ENCODE measurements at places on chromosomes 6 and 20.

GRCh38 chr6:2187826-2188225 is 57.6 kb downstream of the GMDS start:
- DNase-seq: no peak

- DNase-seq: no peak
Observed at GRCh38 chr6:155182103-155182502, 81.7 kb upstream of the CLDN20 start.

- no peak for DNase-seq
Observed at GRCh38 chr6:11667876-11668275, 110.7 kb downstream of the ADTRP start.

DNA sequence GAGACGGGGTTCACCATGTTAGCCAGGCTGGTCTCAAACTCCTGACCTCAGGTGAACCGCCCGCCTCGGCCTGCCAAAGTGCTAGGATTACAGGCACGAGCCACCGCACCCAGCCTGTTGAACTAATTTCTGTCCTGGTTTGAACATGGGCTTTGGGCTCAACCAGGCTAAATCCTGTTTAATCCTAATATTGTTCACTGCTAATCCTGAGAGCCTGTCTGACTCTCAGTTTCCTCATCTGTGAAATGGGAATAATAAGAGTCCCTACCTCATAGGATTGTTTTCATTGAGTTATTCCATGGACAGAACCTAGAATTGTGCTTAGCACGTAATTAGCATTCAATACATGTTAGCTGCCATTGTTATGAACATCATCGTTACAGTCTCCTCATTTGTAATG is 17.4 kb downstream of the TM9SF4 start:
- DNase-seq: no peak

DNA sequence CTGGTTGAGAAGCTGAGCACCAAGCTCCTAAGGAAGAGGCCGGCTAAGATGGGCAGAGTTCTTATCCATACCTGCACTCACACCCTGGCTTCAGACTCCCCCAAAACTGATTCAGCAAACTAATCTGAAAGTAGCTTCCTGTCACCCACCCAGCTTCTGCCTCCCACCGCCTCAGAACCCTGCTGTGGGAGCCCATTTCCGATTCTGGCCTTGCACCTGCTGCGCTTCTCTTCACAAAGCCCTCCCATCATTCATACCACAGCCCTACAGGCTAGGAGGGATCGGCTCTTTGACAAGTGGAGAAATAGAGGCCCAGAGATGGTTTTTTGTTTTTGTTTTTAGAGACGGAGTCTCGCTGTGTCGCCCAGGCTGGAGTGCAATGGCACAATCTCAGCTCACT is 28.7 kb downstream of the HM13 start:
- DNase-seq: no peak

- no peak for DNase-seq
Observed at GRCh38 chr20:3398681-3399252, 8.7 kb downstream of the DNAAF9 start.

GRCh38 chr6:137698636-137699030 is 168.4 kb upstream of the TNFAIP3 start:
- DNase-seq: no peak

GRCh38 chr6:26025047-26025893 is 62.0 kb upstream of the HFE start:
- DNase-seq: no peak

GRCh38 chr6:43899830-43900229 is 129.8 kb downstream of the VEGFA start:
- DNase-seq: no peak

- peak; percentile 59 for DNase-seq
Observed at GRCh38 chr6:27687154-27688013, 214.5 kb upstream of the ZNF184 start.

DNA sequence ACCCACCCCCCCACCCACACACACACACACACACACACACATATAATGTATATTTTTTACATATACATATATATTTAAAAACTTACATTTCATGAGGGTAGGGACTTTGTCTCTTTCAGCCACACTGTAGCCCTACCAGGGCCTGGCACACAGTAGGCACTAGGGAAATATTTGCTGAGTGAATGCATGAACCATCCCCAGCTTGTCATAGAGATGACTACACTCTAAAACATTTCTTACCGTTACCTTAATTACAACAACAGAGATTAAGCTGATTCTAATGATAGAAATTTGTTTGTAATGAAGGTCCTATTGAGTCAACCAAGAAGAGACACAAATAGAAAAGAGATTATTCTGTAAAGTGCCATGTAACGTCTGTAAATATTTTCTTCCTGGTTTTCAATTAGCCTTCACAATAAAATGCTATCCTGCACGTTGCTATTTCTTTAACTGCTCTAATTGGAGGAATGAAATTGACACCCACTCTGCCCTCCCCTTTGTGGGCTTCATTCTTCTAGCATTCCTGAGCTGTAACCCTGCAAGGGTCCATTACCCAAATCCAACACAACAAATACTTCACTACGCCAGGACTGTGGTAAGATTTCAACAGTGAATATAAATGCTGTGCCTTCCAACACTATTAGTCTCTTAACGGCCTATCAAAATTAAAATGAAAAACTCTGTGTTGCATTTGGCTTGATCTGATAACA is 30.8 kb downstream of the SIM1 start:
- DNase-seq: no peak

DNA sequence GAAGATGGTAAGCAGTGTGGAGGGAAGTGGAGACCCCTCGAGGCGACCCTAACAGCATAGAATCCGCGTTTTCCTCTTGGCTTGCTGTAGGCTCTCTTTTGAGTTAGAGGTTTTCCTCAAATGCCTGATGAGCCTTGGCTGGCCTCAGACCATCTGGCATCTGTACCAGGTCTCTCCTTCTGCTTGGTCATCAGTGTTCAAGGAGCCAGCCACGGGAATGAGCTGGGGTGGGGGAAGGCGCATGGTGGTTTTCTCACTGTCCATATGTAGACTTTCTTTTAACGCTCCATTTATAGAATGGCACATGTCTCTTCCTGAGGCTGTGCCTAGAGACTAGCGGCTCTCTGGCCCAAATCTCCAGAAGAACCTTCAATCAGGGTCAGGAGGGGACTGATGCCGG is 8.1 kb upstream of the GUCA1A start:
- no peak for DNase-seq

GRCh38 chr20:48567145-48567544 is 260.7 kb downstream of the PREX1 start:
- DNase-seq: no peak

- DNase-seq: peak; percentile 100
Observed at GRCh38 chr20:35615667-35616464, at the start of gene SPAG4. TSS of gene SPAG4 (plus strand) at chr20:35615829. CDS start at chr20:35616004, 175 bp downstream.

GRCh38 chr6:143007646-143008045 is 53.0 kb upstream of the AIG1 start:
- no peak for DNase-seq

GRCh38 chr6:47319867-47320266 is 10.2 kb upstream of the TNFRSF21 start:
- no peak for DNase-seq

DNA sequence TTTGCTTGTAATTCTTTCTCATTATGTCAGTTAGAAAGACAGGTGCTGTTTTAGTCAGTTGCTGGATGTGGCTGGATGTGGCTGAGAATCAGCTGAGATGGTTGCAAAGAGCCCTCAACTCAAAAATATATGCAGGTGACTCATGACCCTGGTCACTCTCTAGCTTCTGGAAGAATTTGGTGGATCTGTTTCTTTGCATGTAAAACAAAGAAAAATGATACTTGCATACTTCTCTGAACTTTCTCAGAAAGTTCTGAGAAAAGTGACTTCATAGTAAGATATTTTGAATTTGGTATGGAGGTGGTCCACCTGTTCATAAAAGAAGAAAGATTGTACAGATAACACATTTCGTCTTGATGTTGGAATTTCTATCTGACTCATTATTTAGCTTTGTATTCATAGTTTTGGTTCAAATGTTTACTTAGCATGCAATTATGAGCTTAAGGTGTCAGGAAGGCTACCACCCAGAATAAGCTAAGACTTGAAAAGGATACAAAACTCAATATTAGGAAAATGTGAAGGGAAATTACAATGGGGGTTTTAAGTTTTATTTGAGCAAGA is 163.2 kb upstream of the OLIG3 start:
- no peak for DNase-seq

DNA sequence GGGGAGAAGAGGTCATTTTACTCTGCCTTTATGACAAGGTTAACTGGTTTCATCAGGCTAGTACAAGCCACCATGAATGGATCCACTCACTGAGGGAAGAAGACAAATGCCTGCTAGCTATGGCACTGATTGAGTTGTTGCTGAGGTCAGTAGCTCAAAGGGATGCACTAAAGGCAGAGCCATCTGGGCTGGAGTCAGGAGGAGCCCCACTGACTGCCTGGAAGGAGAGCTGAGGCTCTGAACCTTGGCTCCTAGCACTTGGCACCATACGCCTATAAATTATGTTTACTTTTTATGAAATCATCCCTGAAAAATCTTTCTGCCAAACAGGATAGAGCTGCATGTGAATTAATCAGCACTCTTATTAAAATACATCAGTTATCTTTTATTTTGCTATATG is 104.6 kb downstream of the DTD1 start:
- DNase-seq: no peak
